ENCODE measurements at places on chromosomes 7 and 10.
A peak's percentile ranks its signal among the peaks of the same experiment; 100 is the strongest.

DNA sequence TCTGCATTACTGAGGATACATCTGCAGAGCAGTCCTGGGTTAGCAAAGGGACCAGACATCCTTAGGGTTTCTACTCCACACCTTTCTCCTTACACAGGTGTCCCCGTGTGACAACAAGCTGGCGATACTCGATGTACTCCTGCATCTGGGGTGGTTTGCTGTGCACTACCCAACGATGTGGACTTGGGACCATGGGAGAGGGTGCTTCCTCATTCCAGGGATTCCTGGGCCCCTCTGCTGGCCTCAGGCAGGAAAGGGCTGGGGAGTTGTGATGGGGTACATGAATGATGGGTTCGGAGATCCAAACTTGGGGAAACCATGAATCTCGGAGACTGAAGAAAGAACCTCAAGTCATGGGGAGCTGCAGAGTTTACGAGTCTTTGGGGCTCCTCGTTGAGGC lies 179.6 kb upstream of the GALNT17 start:
- DNase-seq = no peak

GRCh38 chr10:87916515-87916914 lies 53.1 kb downstream of the PTEN start:
- no peak for DNase-seq

DNA sequence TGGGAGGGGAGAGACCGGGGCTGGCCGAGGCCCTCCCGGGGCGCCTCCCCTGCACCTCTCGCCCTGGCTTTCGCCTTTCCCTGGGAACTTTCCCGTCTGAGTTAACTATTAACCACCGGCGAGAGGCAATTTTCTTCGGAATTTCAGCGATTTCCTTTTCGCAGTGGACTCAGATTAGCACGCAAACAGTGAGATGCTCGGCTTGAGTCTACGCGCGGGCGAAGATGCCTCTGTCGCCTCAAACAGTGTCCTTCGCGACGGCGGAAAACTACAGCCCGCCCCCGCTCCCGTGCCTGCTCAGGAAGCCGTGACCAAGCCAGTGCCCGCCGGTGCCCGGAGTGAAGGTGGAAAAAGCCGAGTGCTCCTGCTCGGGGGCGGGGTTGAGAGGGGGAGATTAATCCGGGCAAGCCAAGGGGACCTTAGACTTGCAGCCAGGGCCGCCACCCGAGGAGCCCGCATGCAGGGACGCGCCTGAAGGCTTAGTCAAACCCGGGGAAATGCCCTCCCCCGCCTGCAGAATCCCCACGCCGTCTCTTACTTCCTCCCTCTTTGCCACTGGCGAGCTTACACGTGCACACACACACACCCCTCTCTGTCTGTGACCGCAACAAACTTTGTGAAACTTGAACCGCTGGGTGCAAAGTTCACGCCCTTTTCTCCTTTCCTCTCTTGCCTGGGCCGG lies 14.5 kb upstream of the PAX2 start:
- no peak for DNase-seq

- DNase-seq = no peak
These were observed 1.5 kb upstream of the DLX5 start for GRCh38 chr7:97025983-97026714.

GRCh38 chr7:128774921-128775320 lies 673 bp downstream of the OPN1SW start:
- DNase-seq = no peak

DNA sequence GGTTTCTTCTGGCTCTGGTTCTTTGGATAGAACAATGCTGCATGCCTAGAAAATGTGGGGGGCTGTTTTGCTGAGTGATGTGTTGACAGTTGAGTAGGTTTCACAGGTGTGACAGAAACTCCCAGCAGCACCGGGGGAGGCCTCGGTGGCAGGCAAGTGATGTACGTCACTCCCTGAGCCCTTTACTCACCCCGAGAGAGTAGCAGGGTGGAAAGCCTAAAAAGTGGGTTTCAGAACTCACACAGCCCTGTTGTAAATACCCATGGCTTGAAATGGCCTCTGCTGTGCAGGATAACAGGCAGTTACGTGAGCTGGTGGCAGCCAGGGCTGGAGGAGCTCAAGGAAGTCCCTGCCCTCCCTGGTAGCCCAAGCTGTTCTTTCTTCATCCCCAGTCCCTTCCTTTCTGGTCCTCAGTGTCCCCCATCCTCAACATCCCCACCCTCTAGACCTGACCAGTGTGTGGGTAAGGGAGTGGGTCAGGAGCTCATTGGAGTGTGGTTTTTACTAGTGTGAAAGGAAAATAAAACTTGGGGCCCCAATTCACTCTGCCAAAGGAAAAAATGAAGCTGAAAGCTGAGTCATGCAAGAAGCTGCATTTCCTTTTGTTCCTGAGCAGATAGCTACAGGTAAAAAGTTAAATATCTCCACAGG lies 258.1 kb downstream of the STK31 start:
- no peak for DNase-seq

DNA sequence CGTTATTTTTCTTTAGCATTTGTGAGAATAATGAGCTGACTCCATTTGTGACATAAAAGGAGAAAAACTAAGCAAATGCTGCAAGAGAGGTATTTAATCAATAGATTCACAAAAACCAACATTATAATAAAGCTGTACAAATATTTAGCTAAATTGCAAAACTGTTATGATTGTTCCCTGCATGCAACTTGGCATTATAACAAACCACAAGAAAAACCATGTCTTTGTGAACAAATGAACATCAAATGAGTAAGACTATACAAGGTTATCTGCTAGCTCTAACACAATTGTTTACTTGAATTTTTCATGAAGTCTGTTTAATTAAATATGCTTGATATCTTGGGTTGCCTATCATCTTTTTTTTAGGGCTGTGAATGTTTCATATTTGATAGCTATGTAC lies 50.8 kb upstream of the PPP1R9A start:
- no peak for DNase-seq

DNA sequence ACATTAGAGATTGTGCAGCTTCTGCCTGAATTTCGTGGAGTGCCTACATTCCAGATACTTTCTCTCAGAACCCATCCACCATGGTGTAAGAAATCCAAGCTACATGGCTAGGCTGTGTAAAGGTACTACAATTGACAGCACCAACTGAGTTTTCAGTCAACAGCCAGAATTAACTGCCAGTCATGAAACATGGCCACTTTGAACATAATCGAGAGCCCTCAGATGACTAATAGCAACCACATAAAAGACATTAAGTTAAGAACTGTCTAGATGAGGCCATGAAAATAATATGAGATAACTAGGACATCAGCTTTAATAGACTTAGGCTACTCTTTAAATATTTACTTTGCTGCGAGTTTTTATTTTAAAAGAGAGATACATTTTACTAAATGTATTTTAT lies 1106.8 kb upstream of the LRRTM3 start:
- DNase-seq = no peak

- DNase-seq = no peak
These were observed 24.3 kb upstream of the ITGB1 start for GRCh38 chr10:32982293-32982709.

DNA sequence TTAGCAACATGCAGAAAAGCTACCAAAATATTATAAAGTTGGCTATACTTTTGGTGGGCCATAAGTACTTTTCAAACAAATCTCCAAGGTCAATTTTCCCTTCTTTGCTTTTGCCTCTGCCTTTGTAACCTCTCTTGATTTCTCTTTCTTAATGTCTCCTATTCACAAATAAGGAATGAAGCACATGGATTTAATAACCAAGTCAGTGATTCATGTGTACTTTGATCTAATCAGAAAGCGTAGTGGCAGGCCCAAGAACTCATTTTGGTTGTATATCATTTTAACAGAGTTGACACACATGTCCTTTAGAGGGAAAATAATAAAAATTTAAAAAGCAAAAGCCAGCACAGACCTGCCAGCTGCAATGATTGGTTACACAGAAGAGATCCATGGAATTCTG lies 93.7 kb downstream of the FZD1 start:
- no peak for DNase-seq

DNA sequence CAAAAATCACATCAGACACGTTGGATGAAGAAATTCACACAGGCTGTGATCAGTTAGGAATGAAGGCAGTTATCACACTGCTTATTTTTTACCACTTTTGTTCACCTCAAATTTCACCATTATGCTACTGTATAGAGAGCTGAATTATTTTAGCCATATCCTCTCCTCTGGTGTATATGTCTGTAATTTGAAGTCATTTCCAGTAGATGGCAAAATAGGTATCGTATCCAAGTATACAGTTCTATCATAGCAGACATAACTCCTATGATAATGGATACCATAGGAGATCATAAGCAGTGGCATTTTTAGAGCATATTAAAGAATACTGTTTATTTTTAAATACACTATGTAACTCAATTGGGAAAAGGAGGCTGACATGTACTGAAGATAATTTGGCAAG lies 909.7 kb downstream of the DNAJB9 start:
- no peak for DNase-seq

- no peak for DNase-seq
These were observed 224.5 kb downstream of the SEMA3A start for GRCh38 chr7:83970081-83970480.

GRCh38 chr10:88254091-88254490 lies 329.0 kb downstream of the RNLS start:
- DNase-seq = peak; percentile 50

DNA sequence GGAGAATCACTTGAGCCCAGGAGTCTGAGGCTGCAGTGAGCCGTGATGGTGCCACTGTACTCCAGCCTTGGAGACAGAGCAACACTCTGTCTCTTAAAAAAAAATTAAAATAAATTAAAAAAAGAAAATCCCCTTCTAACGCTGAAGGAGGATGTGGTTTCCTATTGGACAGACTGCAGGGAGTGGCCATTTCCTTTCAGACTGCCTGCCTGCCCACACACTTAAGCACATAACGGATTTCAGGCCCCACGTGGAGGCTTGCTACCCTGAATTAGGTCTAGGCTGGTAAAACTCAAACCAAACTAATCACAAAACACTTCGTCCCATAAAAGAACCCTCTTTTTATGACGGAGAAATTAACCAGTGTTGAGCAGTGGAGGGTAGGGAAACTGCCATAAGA lies 34.0 kb downstream of the GATA3 start:
- no peak for DNase-seq

GRCh38 chr10:132993271-132994184 lies 51.2 kb upstream of the CFAP46 start:
- DNase-seq = no peak

DNA sequence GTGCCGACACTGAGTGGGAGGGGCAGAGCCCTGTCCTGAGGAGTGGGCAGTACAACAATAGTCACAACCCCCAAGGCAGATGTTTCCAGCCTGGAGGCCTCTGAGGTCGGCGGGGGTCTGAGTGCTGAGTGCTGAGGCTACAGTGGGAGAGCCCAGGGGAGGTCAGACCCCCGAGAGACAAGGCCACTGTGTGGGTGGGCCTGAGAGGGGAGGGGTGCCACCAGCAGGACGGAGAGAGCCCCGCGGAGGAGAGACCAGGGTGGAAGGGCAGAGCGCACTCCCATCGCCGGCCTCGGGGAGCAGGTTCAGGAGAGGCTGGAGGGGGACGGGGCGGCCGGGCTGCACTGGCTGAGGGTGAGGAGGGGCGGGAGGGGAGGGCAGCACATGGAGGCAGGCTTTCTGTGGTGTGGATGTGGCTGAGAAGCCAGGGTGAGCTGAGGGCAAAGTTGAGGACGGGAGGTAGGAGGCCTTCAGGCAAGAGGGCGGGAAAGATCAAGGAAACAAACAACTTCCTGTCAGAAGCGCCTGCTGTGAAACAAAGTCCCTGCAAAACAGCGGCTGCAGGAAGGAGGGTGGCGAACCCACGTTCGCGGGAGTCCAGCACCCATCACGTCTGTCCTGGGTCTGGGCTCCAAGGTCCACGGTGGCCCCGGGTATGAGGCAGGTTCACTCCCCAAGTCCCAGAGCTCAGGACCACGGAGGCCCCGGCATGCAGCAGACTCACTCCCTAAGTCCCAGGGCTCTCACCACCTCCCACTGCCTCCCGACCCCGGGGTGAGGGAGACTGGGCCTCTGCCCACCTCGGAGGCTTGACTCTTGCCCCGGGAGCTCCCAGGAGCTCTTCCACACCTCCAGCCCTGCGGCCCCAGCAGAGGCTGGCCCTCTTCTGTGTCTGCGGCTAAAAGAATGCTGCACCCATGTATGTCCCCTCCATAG lies 76.8 kb upstream of the NKX6-2 start:
- DNase-seq = no peak

DNA sequence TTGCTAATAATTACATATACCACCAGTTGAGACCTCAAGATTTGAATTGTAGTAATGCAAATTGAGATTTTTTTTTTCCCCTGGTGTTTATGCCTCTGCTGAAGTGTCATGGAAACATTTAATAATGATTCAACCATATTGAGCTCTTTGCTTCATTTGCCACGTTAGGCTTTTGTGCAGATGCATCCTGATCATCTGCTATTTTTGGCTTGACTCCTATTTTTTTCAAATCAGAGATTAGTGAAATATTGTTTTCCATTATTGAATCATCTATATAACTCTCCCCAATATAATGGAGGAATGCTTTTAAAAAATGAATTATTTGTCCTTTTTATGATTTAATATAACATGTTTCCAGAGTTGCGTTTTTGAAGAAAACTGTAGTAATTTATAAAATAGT lies 115.1 kb downstream of the SRI start:
- DNase-seq = no peak

- DNase-seq = no peak
These were observed 9.9 kb downstream of the PRR15 start for GRCh38 chr7:29573567-29573966.

DNA sequence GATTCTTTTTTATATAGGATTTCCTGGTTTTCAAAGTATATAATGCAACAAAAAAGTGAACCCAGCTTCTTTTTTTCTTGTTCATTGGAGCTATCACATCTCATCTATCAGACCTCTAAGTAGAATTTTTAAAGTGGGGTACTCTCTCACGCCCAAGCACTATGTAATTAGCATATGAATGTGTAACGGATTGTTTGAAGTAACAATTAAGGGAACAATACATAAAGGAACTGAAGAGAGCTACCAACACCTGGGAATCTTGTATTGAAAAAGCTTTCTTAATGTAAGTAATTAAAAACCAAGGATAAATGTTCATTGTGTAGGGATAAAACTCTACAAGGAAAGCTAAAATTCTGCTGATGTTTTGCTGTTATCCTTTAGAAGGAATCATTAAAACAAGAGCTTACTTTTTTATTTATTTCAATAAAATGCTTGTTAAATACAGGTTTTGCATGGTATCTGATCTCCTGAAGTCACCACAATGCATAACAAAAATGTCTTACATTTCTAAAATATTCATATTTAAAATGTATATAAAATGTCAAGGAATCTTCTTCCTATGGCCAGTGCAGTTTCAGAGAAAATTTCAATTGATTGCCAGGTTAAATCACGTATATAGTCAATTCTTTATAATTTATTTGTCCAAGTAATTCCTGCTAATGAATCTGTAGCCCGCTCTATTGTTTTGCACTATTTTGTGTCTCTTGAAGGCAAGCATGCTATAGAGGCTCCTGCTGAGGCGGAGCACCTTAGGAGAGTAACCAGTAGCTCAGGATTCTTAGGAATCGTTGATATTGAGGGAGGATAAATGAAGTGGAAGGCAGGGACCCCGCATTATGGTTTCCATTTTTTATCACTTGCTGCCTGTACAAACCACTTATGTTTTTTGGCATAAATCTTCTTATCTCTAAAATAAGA lies 51.6 kb downstream of the PTPRZ1 start:
- DNase-seq = no peak

DNA sequence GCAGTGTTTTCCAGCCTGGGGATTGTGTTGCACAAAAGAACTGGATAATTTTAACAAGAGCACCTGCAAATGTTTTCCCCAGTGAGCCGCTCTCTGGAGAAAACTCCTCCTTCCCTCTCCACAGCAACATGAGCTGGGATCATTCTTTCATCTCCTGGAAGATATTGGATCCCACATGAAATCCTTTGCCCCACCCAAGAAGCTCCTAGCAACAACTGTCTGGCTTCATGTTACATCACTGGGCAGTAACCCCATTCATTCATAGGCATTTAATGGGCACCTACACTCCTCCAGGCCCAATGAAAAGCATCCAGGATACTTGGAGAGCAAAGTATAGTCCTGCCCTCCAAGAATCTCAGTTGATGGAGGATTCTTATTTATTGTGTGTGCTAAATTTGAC lies 27.2 kb downstream of the LSM5 start:
- DNase-seq = peak; percentile 7
